ENCODE measurements at places on chromosomes 4 and X.
A peak's percentile ranks its signal among the peaks of the same experiment; 100 is the strongest.

- no peak for DNase-seq
Measured at GRCh38 chrX:39318506-39319343, 517.5 kb downstream of the MID1IP1 start.

GRCh38 chr4:101126059-101126458 lies 221.3 kb downstream of the PPP3CA start:
- DNase-seq, result no peak

GRCh38 chrX:13120017-13120416 lies 75.6 kb upstream of the FAM9C start:
- no peak for DNase-seq

- DNase-seq, result peak; percentile 61
Measured at GRCh38 chrX:130108647-130109428, 1.5 kb downstream of the ELF4 start.

- DNase-seq, result no peak
Measured at GRCh38 chrX:136126371-136126770, 21.0 kb upstream of the FHL1 start.

DNA sequence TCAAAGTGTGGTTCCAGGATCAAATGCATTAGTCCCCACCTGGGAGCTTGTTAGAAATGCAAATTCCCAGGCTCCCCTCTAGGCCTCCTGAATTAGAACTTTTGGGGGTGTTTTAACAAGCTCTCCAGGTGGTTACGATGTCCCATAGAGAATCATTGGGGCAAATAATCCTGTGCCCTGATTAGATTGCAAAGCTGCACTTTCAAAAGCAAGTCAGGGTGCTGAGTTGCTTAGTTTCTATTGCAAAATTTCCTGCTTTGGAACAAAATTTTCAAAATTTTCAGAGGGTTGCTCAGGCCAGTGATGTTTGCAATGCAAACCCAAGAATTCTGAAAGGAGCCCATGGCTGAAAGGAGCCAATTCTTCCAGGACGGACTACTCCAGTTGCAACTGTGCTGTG lies 71.0 kb downstream of the MGST2 start:
- no peak for DNase-seq

GRCh38 chr4:4377732-4378460 lies 9.0 kb upstream of the NSG1 start:
- DNase-seq, result no peak

GRCh38 chrX:120090208-120090607 lies 12.7 kb upstream of the RHOXF2B start:
- DNase-seq, result no peak

DNA sequence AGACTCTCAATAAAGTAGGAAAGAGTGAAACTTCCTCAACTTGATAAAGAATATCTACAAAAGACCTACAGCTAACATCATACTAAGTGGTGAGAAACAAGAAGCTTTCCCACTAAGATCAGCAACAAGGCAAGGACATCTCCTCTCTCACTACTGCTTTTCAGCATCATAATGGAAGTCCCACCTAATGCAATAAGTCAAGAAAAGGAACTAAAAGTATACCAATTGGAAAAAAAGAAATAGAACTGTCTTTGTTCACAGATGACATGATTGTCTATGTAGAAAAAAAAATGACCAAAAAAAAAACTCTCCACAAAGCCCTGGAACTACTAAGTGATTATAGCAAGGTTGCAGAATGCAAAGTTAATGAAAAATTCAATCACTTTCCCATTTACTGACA lies 25.1 kb upstream of the SH3RF1 start:
- no peak for DNase-seq

- no peak for DNase-seq
Measured at GRCh38 chrX:41352329-41352838, 18.4 kb downstream of the DDX3X start.

- DNase-seq, result no peak
Measured at GRCh38 chr4:106565727-106566126, 197.1 kb upstream of the GIMD1 start.

- no peak for DNase-seq
Measured at GRCh38 chrX:104195489-104196084, 29.3 kb downstream of the FAM199X start.

- DNase-seq, result no peak
Measured at GRCh38 chr4:156053174-156053573, 99.5 kb upstream of the CTSO start.

- no peak for DNase-seq
Measured at GRCh38 chr4:107570952-107571351, 149.1 kb downstream of the PAPSS1 start.

- DNase-seq, result no peak
Measured at GRCh38 chr4:54541426-54542118, 116.2 kb upstream of the KIT start.

- DNase-seq, result no peak
Measured at GRCh38 chrX:153769865-153770600, 6.0 kb downstream of the PLXNB3 start.

GRCh38 chr4:8370106-8370787 lies 70.3 kb downstream of the ACOX3 start:
- DNase-seq, result no peak

DNA sequence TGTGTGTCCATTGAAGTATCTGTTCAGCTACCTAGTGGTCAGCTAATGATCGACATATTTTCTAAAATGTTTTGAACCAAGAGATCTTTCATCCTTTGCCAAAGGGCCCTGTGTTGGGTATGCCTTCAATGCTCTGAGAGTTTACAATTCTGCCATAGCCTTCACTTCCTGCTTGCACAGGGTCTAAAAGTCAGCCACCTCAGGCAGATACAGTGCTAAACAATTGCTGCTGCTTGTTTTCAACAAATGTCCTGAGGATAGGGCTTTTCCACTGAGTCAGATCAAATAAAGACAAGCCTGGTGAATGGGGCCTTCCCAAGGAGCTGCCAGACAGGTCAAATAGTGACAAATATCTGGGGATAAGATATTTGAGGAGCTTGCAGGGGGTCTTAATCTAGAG lies 16.7 kb downstream of the AMMECR1 start:
- DNase-seq, result no peak

- DNase-seq, result no peak
Measured at GRCh38 chr4:150394046-150394445, 187.9 kb upstream of the MAB21L2 start.

DNA sequence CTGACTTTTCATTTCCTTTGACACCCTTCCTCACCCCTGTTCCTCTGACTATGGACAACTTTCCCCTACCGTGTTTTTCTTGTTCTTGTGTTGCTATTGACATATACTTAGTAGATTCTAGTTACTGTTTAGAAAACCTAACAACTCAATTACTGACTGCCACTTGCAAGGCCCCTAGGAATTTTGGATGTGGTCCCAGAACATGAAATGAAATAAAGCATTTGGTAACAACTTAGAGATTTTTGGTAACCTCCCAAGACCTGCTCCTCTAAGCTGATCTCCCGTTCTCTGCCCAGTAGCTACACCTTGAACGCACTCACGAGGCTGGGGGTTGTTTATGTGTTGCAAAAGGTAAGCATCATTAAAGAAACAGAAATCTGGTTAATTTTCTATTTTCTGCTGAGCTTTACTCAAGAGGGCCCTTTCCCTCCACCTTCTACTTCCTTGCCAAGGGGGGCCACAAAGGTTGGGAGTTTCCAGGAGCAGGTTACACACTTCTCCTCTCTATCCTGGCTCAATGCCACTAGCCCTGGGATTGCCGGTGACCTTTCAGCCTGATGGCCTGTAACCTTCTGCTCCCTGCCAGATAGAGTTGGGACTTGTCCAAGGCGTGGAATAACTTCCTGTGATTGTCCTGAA lies 20.5 kb downstream of the GAB3 start:
- no peak for DNase-seq

DNA sequence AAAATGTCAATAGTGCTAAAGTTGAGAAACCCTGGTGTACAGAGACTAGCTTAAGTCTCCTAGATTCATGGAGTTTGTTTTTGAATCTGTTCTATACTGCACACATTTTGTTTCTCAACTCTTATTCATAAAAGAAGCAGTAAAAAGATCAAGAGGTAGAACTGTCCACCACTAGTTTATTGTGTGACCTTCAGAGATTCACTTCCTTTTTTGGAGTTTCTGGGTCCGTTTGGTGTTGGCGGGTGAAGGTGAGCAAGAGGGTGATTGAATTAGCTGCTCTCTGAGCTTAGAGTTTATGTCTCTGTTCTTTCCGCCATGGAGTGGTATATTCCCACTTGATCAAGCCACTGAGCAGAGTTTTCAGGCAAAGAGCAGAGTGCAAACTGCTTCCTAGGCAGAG lies 21.4 kb upstream of the PLAC1 start:
- DNase-seq, result no peak

- no peak for DNase-seq
Measured at GRCh38 chr4:88866862-88867550, 169.4 kb upstream of the NAP1L5 start.

DNA sequence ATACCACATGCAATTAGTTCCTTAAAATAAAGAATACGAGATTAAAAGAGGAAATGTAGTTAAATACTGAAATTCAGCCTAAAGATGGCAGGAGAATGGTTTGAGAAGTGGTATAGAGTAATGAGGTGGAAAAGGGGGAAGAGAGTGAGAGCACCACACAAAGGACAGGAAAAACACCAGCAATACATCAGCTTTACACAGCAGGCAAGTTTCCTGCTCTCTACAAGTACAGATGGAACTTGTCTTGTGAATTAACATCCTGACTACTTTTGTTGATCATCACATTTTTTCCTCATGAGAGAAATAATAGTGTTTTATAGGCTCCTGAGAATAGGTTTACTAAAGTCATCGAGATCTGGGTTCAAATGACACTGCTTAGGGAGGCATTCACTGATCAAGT lies 2.9 kb upstream of the UNC5C start:
- DNase-seq, result no peak

- peak; percentile 43 for DNase-seq
Measured at GRCh38 chrX:71107762-71108360, 1.3 kb upstream of the CXorf65 start.

DNA sequence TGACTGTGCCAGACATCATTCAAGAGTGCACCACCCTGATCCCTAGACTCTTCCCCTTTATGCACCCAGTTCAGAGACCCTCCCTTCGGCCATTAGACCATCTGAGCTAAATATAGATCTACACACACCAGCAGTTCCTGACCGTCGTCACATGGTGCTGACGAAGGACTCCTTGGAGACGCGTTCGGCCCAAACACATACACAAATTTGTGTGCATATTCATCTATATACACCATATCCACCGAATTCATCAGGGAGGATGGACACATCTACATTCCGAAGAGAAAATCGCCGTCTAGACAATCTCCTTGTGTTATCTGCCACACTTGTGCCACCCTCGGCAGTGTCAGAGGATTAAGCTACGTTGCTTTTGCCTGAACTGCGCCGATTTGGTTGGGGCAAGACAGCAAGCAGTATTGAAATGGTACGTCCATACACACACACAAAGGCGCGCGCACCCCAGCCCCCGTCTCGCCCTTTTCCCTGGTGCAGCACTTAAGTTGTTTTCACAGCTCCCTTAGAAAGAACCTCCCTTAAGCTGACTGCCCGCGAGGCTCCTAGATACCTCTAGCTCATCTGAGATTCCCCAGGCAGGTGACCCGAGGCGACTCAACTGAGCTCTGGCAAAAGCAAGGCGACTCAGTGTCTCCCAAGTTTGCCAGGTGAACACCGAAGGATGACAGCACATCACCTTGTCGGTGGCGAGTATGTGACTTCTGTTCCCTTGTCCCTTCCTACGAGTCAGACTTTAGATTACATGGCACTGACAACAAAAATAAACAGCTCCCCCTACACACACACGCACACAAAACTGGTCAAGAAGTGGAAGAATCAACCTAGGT lies 1.0 kb downstream of the RASGEF1B start:
- peak; percentile 51 for DNase-seq

DNA sequence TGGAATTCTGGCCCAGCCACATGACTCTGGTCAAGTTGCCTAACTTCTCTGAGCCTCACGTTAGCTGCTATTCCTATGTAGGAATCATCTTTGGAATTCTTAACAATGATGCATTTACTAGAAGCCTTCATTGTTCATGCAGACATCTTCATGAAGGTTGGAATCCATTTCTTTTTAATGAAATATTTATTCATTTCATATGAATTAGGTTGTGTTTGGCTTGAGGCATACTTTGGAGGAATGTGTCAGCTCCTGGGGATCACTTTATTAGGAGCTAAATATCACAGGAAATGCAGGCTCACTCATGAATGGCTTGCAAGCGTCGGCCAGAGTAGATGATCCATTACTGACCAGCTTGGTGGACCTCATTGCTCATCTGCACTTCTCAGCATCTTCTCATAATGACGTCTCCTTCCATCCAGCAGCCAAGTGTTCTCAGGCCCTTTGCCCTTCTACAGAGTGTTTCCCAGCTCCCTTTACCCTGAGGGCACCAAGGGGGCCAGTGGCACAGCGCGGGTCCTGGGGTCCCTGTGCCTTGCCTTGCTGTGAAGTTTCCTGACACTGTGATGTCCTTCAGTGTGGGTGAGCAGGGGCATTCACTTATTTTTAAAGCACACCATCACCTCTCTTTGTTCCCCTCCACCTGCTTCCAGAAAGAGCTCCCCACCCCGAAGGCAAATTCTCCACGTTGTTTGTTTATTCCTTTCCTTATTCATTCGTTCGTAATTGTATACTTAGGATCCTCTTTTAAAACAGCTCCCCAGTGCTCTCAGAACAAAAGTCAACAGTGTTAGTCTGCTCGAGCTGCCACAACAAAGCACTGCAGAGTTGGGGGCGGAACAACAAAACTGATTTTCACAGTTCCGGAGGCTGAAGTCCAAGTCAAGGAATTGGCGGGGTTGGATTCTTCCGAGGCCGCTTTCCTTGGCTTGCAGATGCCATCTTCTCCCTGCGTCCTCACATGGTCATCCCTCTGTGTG lies 106.8 kb downstream of the STK32B start:
- no peak for DNase-seq

- DNase-seq, result peak; percentile 23
Measured at GRCh38 chr4:98828801-98829200, 100.1 kb downstream of the EIF4E start.

DNA sequence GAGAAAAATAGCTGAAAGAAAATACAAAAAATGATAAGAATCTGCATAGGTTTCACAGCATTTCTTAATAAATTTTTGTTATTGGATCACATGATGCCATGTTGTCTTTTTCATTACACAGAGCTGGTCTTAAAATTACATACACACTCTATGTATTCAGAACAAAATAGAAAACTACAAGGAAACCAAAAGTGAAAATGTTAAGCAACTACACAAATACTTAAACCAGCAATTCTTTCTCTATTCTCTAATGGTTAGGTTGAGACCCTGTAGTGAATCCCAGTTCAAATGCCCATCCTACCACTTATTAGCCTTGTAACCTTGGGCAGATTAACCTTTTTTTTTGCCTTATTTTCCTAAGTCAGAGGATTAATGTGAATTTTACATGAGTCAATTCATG lies 2311.2 kb downstream of the PCDH7 start:
- DNase-seq, result no peak

GRCh38 chr4:74920704-74921103 lies 12.2 kb upstream of the PARM1 start:
- DNase-seq, result no peak

DNA sequence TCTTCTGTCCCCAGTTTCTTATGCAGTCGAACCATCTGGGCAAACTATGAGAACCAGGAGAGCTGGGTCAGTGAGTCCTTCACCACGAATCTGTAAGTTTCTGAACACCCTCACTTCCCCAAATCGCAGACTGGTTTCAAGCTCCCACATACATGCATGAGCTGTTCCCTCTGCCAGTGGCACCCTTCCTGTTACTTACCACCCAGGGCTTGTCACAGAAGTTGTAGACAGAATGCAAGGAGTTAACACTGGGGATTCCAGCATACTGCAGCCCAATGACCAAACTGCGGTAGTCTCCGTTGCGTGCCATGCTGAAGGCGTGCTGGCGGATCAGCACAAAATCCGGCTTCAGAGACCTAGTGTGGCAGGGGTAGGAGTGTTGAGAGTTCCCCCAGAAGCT lies 14.6 kb downstream of the SYN1 start:
- no peak for DNase-seq

All from stimulated activated naive CD8-positive, alpha-beta T cell treated with anti-CD3 and anti-CD28 coated beads, Interleukin-15, Interleukin-2, amounts not matched to agents 100 U/mL and 50 U/mL, for 24 hours (primary cell).